ENCODE measurements at places on chromosomes 3 and 15.

GRCh38 chr15:60799885-60800284 lies 320.9 kb upstream of the ICE2 start:
- no peak for DNase-seq

- DNase-seq: no peak
These were observed 35.0 kb downstream of the SPSB4 start for GRCh38 chr3:141086188-141086587.

GRCh38 chr3:112617285-112617684 lies 23.7 kb downstream of the CCDC80 start:
- no peak for DNase-seq

DNA sequence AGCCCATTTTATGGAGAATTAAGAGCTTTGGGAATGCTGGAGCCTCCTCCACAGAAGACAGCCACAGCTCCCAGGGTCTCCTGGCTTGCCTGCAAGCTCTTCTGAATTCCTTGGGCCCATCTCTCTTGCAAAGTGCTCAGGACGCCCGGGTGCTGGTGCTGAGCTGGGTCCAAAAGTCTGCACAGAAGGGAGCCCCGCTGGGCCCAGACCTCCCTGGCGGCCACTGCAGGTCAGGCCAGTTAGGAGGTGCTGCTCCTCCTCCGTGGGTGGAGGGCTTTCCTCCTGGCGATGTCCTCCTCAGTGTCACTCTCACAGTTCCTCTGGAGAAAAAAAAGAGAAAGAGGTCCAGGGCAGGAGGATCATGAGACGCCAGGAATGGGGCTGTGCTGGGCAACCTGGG lies 74.5 kb upstream of the HERC1 start:
- no peak for DNase-seq

DNA sequence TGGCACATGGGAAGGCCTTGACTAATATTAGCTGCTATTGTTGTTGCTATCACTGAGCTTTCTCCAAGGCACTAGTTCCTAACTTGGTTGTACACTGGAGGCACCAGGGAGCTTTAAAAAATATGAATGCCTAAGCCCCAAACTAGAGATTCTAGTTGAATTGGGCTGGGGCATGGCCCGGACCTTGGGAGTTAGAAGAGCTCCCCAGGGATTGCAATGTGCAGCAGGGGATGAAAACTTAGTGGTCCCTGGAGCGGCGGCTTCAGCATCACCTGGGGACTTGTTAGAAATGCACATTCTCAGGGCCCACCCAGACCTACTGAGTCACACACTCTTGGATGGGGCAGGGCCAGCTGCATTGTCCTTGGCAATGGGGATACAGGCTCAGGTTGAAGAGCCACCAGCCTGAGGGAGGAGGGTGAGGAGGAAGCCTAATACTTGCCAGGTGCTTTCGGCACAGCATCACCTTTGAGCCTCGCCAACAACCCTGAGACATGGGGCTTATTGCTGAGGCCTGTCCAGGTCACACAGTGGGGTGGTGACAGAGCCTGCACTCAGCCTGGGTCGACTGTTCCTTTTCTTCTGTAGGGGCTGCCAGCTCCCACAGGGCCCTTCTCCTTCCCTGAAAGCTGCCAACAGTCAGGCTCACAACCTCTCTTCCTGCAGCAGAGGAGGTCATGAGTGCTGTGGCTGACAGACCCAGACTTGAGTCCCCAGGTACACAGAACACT lies 84.5 kb downstream of the ATP2B2 start:
- DNase-seq: no peak

DNA sequence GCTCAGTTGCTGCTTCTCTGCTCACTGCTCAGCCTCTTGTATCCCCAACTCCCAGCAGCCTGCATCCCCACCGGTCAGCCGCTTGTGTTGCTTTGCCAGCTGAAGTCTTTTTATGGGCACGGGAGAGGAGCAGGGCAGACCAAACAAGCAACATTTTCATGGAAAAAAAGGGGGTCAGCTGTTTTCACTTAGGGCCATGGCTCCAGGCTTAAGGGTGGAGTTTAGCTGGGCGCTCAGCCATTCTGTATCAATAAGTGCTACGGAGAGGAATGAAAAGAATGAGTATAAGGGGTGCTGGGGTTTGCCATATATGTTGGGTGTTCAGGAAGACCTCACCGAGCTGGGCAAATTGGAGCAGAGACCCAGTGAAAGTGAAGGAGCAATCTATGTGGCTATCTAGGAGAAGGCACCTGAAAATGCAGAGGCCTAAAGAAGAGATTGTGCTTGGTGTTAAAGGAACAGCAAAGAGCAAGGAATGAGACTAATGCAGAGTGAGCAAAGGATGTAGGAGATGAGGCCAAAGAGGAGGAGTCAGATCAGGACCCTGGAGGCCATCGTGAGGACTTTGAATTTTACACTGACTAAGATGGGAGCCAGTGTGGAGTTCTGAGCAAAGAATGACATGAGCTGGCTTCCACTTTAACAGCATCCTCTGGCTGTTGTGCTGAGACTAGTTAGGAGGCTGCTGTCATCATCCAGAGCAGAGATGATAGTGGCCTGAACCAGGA lies 16.6 kb upstream of the IREB2 start:
- DNase-seq: no peak

DNA sequence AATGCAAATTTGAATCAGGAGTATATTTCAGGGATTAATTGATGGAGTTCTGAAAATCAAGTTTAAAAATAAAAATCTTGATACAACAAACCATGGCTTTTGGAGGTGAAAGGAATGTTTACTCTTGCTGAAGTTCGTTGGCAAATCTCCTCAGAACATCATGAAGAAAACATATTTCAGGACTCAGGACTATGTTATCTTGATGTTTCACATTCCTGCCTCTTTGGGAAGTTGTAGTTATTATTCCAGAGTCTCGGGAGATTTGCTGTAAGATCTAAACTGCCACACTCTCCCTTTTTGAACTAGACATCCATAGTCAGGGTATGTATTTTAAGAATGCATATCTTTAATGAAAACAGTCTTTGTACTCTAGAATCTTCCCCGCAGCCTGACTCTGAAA lies 271.2 kb downstream of the RBMS3 start:
- no peak for DNase-seq

- DNase-seq: no peak
These were observed 53.4 kb downstream of the FEM1B start for GRCh38 chr15:68330901-68331300.

DNA sequence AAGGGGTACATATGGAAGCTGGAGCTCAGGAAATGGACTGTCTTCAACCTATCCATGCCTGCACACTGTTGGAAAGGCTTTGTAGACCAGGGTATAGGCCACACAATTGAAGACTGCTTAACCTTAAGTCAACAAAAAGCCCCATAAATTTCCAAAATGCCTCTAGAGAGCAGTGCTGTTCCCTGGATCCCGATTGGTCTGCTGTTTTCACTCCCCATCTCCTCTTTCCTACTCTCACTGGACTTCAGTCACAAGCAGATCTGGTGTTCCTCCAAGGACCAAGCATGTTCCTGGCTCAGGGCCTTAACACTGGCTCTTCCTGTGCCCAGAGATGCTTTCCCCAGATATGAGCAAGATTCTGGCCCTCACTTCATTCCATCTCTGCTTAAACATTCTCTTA lies 22.8 kb upstream of the LRRC34 start:
- DNase-seq: no peak

- no peak for DNase-seq
These were observed 162.4 kb upstream of the LRTM1 start for GRCh38 chr3:55090291-55090690.

GRCh38 chr3:15942462-15942861 lies 144.7 kb upstream of the ANKRD28 start:
- DNase-seq: no peak

DNA sequence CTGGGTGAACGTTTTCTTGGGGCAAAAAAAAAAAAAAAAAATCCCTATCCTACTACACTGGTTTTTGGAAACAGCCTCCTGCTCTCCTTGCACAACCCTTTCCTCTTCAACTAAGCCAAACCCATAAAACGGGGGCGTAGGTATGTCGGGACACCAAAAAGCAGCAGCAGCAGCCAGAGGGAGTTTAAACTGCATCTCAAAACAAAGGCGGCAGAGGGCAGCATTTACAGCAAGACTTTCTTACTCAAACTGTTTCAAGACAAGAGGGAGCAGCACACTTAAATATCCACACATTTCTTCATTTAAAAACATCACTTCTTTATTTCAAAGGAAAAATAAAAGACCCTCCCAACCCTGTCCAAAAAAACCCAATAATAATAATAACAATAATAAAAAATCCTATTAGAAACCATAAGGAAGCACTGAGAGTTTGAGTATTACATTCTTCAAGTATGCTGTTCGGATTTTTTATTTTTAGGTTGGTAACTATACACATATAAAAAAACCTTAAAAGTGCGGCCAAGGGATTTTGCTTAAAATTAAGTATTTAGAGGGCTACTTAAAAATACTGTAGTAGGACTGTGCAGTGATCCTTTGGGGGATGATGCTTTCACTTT lies 43.9 kb upstream of the PLXND1 start:
- peak; percentile 85 for DNase-seq

GRCh38 chr15:72690938-72691337 lies 4.9 kb downstream of the BBS4 start:
- DNase-seq: no peak

- DNase-seq: no peak
These were observed 435.5 kb upstream of the TGFBR2 start for GRCh38 chr3:30170681-30171438.

DNA sequence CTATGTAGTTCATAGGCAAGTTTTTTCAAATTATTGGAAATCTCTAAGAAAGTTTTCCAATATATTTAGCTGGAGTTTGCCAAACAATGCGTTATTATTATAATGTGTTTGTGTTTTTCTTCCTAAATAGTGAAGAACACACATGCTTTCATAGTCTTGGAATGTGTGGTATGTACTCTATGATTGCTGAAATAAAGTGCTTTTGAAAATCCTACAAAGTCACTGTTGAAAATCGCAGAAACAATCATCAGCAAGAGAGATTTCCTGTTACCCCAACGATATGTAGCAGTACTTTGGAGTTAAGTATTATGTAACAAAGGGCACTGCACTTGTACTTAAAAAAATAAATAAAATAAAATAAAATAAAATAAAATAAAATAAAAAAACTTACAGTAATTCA lies 796.2 kb downstream of the NAALADL2 start:
- DNase-seq: no peak

DNA sequence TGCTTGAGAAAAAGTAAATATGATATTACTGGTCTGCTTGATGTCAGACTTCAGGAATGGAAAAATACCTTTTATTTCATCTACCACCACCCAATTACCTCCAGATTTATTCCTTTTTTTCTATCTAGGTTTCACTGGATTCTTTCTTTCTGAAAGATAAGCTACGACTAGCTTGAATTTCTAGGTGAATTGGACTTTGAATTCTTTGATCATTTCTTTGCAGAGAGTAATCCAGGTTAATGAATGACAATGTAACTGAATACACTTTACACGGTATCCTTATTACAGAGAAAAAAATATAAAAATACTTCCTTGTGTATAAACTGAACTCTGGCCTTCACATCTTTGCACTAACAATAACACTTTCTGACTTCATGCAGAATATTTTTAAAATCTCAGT lies 59.5 kb upstream of the TRPC1 start:
- no peak for DNase-seq

DNA sequence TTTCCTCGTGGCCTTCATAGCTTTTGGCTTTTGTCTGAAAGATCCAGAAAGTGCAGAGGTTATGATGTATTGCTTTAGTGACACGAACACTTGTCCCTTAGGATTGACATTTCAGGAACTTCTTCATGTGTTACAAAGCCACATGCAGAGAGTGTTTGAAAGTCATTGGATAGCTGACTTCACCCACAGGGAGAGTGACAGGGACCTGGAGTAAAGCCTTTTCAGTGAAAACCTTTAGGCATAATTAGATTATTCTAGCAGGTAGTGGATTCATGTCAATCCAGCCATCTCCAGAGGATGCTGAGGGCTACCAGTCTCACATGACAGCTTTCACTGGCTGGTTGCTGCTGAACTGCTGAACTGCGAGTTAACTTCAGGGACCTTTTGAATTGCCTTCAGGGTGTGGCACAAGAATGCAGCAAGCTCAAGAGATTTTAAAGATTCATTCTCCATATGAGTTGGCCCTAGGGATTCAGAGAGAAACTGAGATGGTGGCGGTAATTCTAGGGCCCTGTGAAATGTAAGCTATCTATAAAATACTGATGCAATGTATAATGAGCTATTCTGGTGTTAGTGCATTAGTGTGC lies 267.0 kb upstream of the GOLIM4 start:
- no peak for DNase-seq

- no peak for DNase-seq
These were observed 5.7 kb upstream of the FBLN2 start for GRCh38 chr3:13543253-13543652.

DNA sequence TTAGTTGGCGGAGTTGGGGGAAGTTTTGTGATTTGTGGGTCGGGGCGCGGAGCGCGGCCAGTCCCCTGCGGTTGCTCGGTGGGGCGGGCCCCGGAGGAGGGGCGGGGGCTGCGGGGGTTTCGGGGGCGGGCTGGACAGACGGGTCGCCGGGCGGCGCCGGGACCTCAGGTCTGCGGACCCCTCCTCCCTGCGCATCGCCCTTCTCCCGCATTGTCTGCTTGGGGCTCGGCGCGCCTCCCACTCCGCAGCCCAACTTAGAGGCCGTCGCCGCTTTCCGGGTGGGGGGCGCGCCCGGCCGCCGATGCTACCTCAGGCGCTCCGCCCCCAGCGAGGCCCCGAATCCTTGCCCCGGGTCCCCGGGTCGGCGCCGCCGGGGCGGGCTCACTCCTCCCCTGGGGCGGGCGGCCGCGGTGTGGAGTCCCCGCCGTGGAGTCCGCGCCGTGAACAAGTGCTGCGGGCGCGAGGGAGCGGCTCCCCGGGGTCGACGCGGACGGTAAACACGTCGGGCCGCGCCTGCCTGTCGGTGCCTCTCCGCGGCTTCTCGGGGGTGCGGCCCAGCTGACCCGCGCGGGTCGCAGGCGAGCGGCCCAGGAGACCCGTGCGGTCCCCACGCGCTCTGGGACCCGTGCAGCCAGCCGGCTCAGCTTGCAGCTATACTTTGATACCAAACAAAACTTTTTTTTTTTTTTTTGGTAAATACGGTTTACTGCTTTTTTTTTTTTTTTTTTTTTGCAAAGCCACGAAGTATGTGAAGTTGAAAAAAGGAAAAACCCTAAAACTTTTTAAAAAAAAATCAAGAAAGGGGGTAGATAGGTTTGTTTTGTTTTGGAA lies 624 bp downstream of the AKAP13 start:
- DNase-seq: no peak

- no peak for DNase-seq
These were observed 191.2 kb upstream of the SOX14 start for GRCh38 chr3:137572931-137573330.

DNA sequence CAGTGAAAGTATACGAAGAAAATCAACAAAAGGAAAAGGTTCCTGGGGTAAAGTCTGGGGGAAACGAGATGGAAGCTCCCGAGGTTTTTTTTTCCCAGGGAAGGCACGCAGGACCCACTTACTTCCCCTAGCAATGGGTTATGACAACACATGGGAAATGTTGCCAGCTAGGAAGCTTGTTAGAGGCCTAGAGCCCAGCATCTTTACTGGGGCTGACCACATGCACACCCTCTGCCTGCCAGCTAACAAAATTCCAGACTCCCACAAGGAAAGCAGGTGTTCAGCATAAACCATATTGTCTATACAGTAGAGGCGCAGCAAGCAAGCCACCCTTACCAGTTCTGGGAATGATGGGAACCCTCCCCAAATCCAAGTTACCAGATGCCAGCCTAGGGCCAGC lies 258.8 kb upstream of the NR2E3 start:
- no peak for DNase-seq
